Hematopoietic multipotent progenitor cell treated with erythropoietin and hydrocortisone succinate and interleukin-3 and kit ligand, for 15 days (in vitro differentiated cells): ENCODE measurements at places on chromosomes 4 and X.

DNA sequence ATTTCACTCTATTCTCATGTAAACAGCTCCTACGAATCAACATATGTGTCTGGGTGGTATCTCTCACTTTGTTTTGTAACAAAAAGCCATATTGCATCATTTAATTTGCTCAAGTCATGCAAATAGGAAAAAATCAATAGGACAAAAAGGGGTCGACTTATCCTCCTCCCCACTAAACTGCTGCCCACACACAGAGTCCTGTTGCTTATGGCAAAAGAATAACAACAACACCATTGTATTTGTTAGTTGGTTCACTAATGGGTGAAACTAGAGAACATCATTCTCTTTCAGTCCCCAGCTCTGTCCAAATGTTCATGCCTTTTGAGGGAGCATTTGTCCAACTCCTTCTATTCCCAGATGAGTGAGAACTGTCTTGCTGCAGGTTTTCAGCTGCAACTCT, 2.1 kb downstream of the HHIP start:
- no peak for DNase-seq

DNA sequence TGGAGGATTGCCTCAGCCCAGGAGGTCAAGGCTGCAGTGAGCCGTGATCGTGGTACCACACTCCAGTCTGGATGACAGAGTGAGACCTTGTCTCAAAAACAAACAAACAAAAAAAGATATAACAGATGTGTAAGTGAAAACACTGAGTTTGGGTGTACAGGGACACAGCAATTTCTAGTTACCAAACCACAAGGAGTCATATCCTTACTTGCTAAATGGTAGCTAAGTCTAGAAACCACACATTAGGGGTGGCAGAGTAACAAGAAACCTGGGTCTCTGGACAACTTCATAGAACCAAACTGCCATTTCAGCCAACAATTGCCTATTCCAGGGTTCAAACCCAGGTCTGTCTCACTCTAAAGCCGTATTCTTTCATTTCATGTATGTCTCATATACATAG, 20.8 kb downstream of the PPEF2 start:
- DNase-seq, result no peak

- DNase-seq, result no peak
Observed at GRCh38 chr4:123415576-123415975, 19.0 kb downstream of the SPRY1 start.

DNA sequence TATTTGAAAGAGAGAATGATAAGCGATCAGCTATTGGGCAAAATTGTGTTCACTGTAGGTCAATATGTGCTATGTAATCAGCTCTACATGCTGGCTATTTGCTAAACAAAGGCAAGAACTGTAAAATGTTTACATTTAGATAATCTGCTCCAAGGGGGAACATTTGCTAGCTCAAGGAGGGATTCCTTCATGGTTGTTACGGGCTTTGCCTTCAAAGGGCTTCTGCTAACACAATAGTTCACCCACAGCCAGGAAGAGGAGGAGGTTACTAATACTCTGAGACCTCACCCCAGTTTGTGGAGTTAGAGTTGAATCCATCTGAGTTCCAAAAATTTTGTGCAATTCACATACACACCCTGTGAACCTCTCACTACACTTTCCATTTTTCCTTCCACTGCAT, 107.6 kb upstream of the BMP3 start:
- no peak for DNase-seq

GRCh38 chr4:55866290-55866907, 13.0 kb downstream of the EXOC1 start:
- no peak for DNase-seq

- no peak for DNase-seq
Observed at GRCh38 chr4:113941836-113942235, 37.6 kb downstream of the ARSJ start.
